ENCODE measurements at places on chromosomes 2 and 18.

DNA sequence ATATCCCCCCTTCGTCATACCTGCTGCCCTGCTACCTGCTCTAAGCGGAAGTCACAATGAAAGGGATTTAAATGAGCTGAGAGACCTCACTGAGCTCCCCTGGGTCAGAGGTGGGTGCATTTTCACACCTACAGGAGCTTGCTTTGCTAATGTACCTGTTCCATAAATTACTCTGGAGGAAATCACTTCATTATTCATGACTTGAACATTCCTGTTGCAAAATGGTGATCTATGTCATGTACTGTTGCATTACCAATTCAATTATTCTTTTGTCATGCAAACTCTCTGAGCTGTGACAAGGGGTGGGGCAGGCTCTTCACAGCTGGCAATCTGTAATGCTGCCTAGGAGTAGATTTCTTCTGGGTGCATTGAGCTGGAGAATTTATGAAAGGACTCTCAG, 761.3 kb downstream of the TSN start:
- DNase-seq = no peak

GRCh38 chr2:191870744-191871143, 23.9 kb upstream of the CAVIN2 start:
- DNase-seq = no peak

- DNase-seq = no peak
Observed at GRCh38 chr2:205386109-205386508, 296.2 kb upstream of the NRP2 start.

- no peak for DNase-seq
Observed at GRCh38 chr18:45009756-45010155, 329.1 kb downstream of the SETBP1 start.
